ENCODE measurements at places on chromosomes 4 and X.

DNA sequence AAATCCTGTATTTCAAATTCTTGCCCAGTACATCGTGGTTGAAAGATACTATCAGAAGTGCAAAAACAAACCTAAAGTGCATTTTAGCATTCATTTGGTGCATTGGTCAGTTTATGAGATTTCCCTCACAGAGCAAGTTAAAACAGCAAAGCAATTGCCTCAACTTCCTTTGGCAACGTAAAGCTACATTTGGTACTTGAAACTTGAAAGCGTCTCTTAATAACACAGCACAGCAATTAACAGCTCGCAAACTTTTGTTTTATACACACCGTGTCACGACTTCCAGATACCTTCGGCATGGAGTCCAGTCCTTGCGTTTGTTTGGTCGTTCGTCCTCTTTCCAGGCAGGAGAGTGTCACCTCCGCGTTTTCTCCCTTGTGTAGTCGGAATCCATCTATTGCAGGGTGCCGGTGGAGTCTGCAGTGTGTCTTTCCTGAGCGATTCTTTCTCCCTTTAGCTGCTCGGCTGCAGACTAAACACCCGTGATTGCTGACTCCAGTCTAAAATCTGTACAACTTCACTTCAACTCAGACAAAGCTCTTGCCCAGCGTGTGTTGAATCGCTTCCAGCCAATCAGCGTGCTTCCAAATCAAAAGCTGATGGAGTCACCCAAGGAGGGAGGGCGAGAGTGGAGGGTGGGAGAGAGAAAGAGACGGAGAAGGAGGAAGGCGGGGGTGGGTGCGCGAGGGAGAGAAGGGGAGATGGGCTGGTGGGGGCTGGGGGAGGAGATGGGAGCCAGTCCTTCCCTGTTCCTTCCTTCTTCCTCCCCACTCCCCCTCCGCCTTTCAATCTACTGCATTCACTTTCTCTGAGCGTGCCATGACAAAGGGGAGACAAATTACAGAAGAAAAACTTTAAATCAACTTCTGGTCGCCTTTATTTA, at the start of gene PCDH18:
PCDH18 (minus strand) TSS at position 509 of the 883 bp plus-strand sequence; CDS start at position 103, 406 bp downstream.
- no peak for DNase-seq

DNA sequence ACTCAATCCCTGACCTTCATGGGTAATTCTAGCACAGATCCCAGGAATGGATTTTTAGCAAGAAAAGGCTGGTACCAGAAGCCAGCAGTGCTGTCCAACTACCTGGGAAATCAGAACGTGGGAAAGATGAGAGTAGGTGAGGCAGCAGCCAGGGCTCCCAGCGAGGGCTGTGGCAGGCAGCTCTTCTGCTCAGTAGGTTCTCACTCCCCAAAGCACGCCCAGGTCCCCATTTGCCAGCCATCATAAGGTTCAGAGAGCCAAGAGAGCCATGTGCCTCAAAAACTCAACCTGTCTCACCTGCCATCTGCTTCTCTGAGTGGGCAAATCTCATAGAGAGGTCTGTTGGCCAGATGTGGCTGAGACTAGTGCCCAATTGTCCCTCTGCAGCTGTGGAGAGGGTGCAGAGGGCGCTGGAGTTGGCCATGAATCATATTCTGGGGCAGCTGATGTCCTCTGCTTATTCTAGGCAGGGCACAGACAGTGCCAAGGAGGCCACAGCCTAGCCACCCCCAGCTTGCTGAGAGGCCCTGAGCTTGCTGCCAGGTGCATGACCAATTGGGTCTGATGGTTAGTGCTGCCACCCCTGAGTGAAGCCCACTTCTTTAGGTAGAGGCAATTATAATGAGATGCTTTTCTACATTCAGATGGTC, 81.7 kb upstream of the GATB start:
- no peak for DNase-seq

DNA sequence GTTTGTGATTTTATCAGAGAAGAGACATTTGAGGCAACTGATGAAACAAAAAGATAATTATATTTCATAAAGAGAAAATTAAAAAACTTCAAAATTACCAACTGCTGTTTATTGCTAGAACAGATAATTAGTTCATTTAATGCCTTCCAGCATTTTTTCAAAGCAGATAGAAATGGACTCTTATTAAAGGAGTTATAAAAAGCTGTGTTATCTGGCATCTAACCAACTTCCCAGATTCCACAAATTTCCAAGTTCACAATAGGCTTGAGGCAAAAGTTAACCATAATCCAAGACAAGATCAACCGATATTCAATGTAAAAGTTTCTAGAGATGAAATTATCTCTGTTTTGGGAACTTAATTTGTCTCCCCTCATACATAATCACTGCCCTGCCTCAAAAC, 152.4 kb downstream of the TSPAN5 start:
- DNase-seq: no peak

GRCh38 chrX:156000361-156000926, 2.9 kb downstream of the IL9R start:
- DNase-seq: no peak

DNA sequence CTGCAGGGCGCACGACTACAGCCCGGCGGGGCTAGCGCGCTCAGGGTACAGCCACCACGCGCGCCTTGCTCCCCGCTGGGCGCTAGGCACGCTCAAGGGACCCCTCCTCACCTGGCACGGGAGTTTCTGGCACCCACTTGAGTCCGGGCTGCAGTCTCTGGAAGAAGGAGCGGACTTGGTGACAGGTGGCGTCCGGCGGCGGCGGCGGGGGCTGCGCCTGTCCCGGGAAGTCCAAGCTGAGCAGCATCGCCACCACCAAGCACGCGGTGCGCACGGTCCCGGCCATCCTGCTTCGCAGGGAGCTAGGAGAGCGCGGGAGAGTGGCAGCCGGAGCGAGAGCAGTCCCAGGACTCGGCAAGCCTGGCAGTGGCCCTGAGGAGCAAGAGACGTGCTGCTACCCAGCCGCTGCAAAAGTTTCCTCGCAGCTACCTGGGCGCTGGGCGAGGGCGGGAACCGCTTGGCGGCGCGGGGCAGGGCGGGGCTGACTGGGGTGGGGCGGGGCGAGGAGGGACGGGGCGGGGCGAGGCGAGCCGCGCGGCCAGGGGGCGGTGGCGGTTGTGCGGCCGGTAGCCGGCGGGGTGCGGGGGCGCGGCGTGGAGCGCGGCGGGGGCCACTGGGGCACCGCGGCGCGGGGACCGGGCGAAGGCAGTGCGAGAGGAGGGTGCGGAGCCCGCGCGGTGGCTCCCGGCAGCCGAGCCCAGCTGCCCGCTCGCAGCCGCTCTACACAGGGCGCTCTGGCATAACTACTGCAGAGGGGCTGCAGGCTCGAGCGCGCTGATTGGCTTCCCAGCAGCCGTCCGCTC, at the start of gene GPC3:
GPC3 (minus strand) TSS at position 431 of the 803 bp plus-strand sequence.
- peak; percentile 46 for DNase-seq

- peak; percentile 22 for DNase-seq
These were observed 26.2 kb upstream of the MXD4 start for GRCh38 chr4:2288051-2288541.

DNA sequence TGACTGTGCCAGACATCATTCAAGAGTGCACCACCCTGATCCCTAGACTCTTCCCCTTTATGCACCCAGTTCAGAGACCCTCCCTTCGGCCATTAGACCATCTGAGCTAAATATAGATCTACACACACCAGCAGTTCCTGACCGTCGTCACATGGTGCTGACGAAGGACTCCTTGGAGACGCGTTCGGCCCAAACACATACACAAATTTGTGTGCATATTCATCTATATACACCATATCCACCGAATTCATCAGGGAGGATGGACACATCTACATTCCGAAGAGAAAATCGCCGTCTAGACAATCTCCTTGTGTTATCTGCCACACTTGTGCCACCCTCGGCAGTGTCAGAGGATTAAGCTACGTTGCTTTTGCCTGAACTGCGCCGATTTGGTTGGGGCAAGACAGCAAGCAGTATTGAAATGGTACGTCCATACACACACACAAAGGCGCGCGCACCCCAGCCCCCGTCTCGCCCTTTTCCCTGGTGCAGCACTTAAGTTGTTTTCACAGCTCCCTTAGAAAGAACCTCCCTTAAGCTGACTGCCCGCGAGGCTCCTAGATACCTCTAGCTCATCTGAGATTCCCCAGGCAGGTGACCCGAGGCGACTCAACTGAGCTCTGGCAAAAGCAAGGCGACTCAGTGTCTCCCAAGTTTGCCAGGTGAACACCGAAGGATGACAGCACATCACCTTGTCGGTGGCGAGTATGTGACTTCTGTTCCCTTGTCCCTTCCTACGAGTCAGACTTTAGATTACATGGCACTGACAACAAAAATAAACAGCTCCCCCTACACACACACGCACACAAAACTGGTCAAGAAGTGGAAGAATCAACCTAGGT, 1.0 kb downstream of the RASGEF1B start:
- DNase-seq: peak; percentile 54

- no peak for DNase-seq
These were observed 4.6 kb upstream of the CDKL2 start for GRCh38 chr4:75634951-75635350.

DNA sequence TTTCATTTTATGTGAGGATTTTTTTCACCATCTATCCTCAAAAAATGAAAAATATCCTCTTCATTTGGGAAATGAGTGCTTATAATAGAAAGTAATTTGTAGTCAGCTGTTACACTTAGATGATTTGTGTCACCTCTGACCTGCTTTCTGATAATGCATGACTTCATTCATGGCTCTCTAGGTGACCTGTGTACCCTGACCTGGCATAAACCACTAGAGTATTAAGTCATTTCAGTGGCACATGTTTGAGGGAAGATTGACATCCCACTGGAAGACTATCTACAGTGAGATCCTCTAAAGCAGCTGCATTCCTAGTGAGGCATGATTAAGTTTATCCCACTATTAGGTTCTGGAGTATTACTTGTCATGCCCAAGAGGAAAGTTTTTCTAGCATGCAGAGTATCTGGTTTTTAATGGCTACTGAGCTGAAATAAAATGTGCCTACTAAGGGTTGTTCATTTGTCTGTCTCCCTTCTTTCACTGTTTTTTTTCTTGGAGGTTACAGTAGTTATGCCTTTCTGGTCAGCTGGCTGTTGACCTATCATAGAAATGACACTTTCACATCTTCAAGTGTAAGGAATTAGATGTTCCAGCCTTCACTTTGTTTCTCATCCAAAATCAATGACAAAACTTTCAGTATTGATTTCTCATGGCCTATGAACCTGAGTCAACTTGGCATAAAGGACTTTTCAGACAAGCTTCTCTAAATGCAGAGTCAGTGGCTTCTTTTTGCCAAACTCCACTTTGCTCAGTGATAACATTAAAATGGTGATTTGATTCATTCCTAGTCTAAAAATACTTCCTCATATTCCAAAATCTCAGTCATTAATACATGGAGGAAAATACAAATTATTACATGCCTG, 33.1 kb downstream of the TET2 start:
- DNase-seq: no peak

GRCh38 chrX:78493180-78493579, 165.8 kb upstream of the CYSLTR1 start:
- DNase-seq: no peak
